ENCODE measurements at places on chromosomes 1 and 21.

DNA sequence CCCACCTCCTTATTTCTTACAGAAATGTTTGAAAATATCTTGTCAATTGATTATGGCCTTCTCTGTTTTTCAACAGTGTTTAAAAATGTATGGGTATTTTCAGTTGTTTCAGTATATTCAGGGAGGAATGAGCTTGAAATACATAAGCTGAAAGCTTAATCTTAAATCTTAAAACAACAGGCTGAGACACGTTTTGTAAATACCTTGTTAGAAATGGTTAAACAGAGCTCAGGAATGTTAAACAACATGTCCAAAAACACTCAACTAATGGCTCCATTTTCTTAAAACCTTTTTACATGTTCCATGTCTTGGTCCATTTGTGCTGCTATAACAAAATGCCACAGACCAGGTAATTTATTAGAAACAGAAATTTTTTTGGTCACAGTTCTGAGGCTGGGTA is 953.8 kb upstream of the ADGRL2 start:
- DNase-seq = no peak

DNA sequence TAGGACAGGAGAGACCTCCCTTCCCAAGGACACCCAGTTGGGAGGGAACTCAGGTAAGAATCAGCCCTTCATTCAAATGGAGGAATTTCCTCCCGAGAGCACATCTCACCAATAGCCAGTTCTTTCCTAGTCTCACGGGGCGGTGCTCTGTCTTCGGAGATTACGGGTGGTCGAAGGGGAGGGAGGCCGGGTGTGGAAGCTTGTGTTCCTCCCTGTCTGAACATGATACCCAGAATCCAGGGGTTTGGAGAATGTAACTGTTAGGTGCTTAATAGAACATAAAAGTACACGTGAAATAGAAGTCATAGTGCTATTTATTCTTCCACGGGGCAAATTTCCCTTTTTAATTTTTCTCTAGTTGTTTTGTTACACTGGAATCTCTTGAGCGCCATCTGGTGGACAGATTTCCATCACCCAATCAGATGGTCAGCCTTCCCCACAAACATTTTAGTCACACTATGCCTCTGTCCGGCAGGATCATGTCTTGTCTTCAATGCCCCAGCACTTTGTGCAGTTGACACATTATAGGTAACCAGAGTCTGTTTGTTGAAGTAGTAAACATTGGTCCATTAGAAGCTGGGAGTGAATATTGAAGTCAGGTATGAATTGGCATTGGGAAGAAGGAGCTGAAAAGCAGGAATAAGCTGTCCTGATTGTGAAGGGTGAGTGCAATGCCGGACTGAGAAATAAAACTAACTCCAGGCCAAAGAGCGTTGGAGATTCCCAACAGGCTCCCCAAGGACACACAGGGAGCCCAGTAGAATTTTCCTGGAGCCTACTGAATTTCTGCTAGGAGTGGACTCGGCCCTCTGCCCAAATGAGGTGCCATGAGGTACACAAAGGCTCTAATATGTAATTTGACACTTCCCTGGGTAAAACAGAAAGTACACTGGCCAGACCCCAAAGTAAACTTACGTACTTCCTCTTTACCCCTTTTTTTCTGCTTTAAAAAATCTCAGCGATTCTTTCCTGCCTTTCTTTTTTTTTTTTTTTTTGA is 27.6 kb upstream of the ZNF697 start:
- DNase-seq = peak; percentile 94

- no peak for DNase-seq
Observed at GRCh38 chr1:15424146-15424667, 14.0 kb upstream of the CTRC start.

DNA sequence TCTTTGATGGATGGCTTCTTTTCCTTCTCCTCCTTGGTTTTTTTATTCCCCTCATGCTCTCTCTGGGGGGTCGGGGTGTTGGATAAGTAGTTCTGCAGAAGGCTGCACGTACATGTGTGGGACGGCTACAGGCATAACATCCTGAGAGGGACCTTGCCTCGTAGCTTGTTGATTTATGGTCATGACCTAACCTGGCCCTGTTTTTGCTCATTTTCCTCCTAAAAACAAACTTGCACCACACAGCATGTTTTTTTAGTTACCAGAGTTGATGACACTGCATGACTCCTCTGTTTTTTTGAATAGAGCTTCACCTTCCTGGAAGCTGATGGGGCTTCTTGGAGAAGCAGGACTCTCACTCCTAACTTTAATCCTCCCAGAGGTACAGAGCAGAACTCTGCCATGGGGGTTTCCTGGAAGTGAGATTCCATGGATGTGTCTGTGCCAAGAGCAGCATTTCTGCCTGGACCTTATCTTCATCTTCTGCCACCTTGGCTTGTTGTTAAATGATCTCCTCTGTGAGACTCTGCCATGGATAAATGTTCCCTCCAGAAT is 114.7 kb downstream of the PAPPA2 start:
- no peak for DNase-seq

- DNase-seq = no peak
Observed at GRCh38 chr1:60068393-60069045, 5.1 kb downstream of the C1orf87 start.

- DNase-seq = no peak
Observed at GRCh38 chr1:24991697-24992096, 61.6 kb upstream of the RUNX3 start.

- no peak for DNase-seq
Observed at GRCh38 chr1:87219626-87220025, 109.1 kb upstream of the LMO4 start.

DNA sequence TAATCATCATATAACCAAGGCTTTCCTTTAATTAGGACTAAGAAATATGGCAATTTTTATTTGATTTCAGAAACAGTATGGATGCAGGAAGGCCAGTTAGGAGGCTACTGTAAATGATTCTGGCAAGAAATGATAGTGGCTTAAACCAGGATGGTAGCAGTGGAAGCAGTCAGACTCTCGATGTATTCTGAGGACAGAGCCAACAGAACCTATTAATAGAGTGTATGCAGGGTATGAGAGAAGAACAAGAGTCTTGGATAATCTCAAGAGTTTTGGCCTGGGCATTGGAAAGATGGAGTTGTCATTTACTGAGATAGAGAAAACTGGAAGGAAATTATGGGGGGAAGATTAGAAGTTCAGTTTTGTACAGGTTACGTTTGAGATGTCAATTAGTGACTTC is 73.3 kb upstream of the GNG4 start:
- DNase-seq = no peak

DNA sequence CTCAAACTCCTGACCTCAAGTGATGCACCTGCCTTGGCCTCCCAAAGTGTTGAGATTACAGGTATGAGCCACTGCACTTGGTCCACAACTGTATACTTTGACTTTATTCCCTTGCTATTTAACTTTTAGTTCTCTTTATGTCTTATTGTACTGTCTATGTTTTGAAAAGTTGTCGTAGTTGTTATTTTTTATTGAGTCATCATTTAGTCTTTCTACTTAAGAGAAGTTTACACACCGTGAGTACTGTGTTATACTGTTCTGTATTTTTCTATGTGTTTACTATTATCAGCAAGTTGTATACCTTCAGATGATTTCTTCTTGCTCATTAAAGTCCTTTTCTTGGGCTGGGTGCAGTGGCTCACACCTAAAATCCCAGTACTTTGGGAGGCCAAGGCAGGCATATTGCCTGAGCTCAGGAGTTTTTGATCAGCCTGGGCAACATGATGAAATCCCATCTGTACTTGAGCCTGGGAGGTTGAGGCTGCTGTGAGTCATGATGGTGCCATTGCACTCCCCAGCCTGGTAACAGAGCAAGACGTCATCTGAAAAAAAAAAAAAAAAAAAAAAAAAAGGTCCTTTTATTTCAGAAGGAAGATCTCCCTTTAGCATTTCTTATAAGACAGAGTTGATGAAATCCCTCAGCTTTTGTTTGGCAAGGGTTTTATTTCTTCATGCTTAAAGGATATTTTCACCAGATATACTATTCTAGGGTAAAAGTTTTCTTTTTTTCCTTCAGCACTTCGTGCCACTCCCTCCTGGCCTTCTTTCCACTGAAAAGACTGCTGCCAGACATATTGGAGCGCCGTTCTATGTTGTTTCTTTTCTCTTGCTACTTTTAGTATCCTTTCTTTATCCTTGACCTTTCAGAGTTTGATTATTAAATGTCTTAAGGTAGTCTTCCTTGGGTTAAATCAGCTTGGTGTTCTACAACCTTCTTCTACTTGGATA is 47.6 kb downstream of the TNFSF18 start:
- no peak for DNase-seq

- no peak for DNase-seq
Observed at GRCh38 chr1:41380195-41380594, 19.0 kb downstream of the FOXO6 start.

DNA sequence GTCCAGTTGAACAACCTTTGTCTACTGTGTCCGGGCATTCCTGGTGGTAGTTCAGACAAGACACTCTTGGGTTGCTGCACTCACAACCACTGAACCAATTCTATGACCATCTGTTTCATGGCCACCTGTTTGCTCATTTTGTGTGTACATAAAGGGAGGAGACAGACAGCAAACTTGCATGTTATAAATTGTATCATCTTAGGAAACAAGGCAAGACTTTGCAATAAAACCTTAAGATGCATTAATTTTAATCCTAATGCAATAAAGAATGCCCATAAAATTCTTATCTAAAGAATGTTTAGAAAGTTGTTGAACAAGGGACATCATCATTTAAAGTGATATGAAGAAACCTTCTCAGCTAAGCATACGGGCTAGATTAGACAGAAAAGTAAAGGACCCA is 34.8 kb downstream of the ADAM30 start:
- no peak for DNase-seq

- DNase-seq = no peak
Observed at GRCh38 chr1:199163267-199163666, 524.4 kb downstream of the PTPRC start.

DNA sequence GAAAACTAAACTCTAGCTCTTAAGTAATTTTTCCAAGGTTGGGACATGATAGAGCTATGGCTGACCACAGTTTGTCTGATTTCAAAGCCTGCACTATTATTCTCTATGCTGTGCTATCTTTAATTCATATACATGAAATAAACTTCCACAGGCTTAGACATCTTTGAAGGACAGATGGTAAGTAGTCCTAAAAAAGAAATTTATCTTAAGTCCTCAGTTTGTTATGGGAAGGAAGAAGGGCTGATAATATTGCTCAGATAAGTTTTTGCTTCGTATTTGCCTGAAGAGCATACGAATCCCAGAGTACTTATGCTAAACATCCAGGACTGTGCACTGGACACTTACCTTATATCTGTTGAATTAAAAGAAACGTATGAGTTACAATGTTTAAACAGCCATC is 39.6 kb downstream of the VCAM1 start:
- DNase-seq = no peak

DNA sequence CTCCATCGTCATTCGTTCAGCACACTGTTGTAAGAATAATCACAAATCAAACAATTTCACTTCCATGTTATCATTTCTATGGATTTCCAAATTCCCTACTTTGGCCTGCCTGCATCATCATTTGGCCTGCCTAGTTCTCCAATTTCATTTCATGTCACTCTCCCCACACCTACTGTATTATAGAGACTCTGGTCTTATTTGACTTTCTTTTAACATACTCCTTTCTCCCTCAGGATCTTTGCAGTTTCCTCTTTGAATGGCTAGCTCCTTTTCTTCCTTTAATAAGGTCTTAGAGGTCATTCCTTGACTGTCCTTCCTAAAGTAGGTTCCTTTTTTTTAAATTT is 36.3 kb upstream of the PODN start:
- DNase-seq = no peak

- no peak for DNase-seq
Observed at GRCh38 chr1:192889082-192889481, 80.2 kb downstream of the RGS2 start.

DNA sequence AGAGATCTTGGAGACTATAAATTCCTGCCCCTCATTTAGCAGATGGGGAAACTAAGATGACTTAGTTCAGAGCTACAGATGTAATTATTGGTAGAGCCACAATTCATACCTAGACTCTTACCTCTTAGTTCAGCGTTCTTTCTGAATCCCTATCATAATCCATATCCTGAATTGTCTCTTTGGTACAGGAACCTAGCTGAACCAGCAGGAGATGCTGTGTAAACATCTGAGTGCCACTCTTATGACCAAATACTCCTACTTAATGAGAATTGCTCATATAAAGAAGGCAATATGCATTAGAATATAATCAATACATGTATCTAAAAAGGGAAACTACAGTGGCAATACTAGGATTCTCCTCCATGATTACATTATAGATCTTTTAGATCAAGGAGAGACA is 459.0 kb downstream of the SIPA1L2 start:
- no peak for DNase-seq

GRCh38 chr1:168391851-168392681 is 111.4 kb downstream of the TBX19 start:
- no peak for DNase-seq

GRCh38 chr1:151807766-151808165 is 2.5 kb upstream of the LINGO4 start:
- no peak for DNase-seq

GRCh38 chr1:214427871-214428277 is 123.5 kb downstream of the PTPN14 start:
- DNase-seq = no peak

- DNase-seq = no peak
Observed at GRCh38 chr1:40076895-40077312, 20.1 kb downstream of the PPT1 start.

DNA sequence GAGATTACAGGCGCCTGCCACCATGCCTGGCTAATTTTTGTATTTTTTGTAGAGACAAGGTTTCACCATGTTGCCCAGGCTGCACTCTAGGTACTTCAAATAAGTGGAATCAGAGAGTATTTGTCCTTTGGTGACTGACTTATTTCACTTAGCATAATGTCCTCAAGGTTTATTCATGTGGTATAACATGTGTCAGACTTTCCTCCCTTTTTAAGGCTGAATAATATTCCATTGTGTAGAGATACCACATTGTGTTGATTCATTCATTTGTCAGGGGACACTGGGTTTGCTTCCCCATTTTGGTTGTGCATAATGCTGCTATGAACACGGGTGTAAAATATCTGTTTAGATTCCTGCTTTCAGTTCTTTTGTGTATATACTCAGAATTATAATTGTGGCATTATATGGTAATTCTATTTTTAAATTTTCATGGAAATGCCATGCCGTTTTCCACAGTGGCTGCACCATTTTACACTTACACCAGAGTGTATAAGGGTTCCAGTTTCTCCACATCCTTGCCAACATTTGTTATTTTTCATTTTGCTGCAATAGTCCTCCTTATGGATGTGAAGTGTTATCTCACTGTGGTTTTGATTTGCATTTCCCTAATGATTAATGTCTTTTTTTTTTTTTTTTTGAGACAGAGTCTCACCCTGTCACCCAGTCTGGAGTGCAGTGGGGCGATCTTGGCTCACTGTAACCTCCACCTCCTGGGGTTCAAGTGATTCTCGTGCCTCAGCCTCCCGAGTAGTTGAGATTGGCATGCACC is 35.1 kb downstream of the IL6R start:
- no peak for DNase-seq

DNA sequence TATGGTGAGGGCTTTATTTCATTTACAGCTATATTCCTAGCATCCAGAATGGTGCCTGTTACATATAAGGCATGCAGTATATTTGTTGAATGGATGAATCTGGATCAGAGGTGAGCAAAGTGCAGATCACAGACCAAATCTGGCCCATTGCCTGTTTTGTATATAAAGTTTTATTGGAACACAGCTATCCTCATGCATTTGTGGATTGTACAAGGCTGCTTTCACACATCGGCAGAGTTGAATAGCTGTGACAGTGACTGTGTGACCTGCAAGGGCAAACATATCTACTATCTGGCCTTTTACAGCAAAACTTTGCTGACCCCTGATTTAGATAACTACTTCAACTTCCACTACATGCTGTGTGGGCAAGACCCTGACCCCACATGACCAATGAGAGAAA is 54.0 kb upstream of the MRPS6 start:
- no peak for DNase-seq

Measured in right atrium auricular region (tissue), 2 donors.